ENCODE measurements at places on chromosomes 1 and 21.

- peak; percentile 97 for DNase-seq
Observed at GRCh38 chr1:150578272-150579109, 919 bp downstream of the MCL1 start.

DNA sequence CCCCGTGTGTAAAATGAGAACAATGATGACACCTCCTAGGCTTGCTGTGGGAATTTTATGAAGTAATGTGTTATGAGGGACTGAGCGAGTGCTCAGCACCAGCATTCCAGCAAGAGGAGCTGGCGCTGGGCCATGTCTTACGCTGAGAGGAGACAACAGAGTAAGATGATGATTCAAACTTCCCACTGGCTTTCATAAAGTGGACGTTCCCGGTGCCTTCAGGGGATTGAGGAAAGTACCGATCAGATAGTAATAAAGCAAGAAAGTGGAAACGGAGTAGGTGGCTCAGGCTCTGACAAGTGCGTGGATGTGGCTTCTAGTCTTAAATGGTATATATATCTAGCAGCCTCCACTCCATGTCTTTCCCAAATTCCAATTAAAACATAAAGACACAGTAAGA lies 23.8 kb downstream of the EPHA10 start:
- DNase-seq: peak; percentile 14

- DNase-seq: no peak
Observed at GRCh38 chr1:1259951-1260600, 13.6 kb upstream of the C1QTNF12 start.

- peak; percentile 66 for DNase-seq
Observed at GRCh38 chr1:214584805-214585766, 17.9 kb upstream of the CENPF start.

DNA sequence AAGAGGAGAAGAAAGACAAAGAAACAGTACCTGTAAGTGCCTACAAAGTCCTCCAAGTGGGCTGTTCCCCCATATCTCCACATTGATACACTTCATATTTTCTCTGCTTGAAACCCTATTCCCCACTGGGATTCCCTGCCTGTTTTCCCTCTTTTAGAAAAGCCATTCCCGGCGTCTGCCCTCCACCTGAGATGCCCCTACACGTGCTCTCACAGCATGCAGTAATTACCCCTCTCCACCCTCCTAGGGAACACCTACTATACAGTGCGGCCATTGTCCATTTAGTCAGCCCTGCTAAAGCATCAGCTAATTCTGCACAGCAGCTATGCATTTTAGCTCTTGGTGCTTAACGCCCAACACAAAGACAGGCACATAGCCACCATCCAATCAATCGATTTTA lies 135.7 kb upstream of the TIAM1 start:
- no peak for DNase-seq

- DNase-seq: no peak
Observed at GRCh38 chr1:116166011-116166571, 54.9 kb downstream of the MAB21L3 start.

- peak; percentile 30 for DNase-seq
Observed at GRCh38 chr1:53601867-53602775, 136.8 kb downstream of the GLIS1 start.

- no peak for DNase-seq
Observed at GRCh38 chr1:32813941-32814739, 3.0 kb downstream of the YARS1 start.

DNA sequence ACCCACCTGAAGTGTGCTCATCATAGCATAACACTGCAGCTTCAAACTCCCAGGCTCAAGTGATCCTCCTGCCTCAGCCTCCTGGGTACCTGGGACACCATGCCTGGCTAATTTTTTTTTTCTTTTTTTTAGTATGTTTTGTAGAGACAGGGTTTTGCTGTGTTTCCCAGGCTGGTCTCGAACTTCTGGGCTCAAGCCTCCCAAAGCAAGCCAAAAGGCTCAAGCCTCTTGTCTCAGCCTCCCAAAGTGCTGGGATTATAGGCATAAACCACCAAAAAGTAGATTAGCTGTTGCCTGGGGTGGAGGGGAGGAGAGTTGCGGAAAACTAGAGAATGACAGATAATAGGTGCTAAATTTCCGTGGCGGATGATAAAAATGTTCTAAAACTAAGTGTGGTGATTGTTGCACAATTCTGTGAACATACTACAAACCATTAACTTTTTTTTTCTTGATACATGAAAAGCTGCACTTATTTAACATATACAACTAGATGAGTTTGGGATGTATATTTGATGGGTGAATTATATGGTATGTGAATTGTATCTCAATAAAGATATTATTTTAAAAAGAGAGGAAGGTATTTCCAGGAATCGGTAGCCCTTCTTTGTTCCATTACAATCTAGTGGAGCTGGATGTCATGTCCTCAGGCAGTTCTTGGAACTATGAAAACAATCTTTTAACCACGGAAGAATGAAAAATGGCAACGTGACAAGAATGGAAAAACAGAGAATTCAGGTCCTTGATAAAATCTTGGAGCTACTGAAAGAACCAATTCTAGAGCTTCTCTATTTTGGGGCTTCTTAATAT lies 27.3 kb upstream of the MED18 start:
- DNase-seq: no peak

DNA sequence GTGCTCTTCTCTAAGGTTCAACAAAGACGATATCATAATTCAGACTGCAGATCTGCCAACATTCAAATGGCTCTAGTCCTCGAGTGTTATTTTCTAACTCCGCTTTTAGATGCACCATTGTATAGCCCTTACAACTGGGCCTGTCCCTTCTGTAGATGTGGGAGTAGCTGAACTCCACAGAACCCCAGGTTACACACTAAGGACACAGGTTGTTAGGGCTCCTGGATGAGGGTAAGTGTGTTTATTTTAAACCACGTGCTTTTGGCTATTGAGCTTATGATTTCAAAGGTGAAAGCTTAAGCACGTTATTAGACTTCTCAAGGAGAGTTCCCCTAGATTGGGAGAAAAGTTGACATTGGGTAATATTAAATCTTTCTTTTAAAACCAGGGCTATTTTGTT lies 64.7 kb downstream of the MPZL1 start:
- DNase-seq: no peak

DNA sequence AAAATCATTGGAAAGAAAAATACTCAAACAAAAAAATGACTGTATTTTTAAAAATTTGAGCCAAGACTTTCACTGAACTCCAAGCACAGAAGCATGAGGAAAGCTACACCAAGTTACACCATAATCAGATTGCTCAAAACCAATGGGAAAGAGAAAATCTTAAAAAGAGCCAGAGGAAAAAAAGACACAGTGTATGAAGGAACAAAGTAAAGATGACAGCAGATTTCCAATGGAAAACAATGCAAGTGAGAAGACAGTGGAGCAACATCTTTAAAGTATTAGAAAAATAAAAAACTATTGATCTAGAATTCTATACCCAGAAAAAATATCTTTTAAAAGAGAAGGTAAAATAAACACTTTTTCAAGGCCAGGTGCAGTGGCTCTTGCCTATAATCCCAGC lies 147.8 kb upstream of the ZBTB40 start:
- DNase-seq: no peak

GRCh38 chr1:168328731-168329364 lies 48.2 kb downstream of the TBX19 start:
- DNase-seq: no peak

GRCh38 chr1:114756009-114756892 lies 1.5 kb downstream of the CSDE1 start:
- DNase-seq: no peak

DNA sequence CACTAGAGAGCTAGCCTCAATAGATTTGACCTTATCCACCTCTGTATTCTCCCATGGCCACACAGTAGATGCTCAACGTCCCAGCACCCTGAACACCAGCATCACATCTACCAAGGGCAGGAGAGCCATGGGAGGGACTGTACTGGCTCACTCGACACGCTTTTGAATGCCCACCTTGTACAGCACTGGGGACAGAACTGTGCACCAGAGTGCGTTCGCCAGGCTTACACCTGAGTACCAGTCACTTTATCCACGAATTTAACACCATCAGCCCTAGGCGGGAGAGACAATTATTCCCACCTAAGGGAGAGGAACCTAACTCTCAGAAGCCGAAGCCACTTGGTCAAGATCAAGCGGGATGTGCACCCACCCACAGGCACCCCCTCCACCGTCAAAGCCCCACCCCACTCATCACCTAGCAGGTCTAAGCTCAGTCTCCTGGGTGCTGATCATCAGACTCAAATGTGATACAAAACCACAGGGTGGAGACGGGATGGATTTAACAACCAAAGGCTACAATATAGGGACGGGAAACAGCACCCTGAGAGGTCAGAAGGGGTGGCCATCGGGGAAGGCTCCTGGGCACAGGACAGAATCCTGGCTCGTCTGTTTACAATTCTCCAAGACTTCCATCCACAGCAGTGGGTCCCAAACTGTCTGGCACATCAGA lies 110.5 kb downstream of the GLIS1 start:
- no peak for DNase-seq

GRCh38 chr1:31954607-31955283 lies 16.6 kb upstream of the PTP4A2 start:
- DNase-seq: peak; percentile 94

DNA sequence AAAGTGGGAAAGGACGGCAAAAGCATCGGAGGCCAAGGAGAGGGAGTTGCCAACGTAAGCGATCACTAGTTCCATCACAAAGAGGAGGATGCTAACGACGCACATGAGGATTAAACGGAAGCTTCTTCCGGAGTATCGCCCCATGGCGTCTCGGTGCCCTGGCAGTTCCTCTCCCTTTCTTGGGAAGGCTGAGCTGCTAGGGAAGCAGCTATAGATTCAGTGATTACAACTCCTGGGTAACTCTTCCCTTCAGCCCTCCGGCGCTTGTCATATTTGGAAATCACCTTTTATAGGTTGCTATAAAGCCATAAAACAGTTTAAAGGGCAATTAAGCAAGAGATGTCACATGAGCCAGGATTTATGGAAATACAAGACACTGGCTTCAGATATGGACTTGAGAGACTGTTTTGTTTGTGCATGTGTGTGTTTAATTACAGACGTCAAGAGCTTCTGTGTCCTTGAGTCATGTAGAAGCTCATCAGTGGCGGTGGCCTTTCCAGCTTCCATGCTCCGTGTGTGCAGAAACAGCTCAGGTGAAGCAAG lies 30.6 kb upstream of the SLC30A10 start:
- no peak for DNase-seq

DNA sequence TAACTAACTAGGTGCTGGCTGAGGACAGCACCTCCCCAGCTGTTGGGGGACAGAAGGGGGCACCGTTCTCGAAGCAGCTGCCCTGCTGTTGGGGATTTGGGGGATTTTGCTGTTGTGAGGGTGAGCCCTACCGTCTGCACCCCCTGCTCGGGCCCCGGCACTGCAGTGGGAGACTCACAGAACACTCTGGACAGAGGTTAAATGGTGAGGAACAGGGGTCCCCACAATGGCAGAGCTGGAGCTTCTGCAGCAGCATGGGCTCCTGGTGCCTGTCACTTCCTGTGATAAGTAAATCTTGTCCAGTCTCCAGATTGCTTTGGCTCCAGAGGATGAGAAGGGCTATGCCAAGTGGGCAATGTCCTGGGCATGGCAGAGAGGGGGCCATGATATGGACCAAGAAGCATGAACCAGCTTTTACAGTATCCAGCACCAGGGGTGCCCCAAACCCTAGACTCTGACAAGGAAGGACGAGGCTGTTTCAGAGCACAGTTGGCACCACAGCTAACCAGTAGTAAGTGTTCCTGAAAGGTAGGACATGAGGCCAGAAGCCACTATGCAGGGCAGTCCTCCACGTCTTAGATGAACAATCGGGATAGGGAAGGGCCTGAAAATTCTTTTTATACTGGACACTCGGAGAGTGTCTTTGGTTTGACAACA lies 365.1 kb upstream of the VAMP3 start:
- no peak for DNase-seq

GRCh38 chr1:196877964-196878363 lies 9.9 kb upstream of the CFHR4 start:
- peak; percentile 8 for DNase-seq

DNA sequence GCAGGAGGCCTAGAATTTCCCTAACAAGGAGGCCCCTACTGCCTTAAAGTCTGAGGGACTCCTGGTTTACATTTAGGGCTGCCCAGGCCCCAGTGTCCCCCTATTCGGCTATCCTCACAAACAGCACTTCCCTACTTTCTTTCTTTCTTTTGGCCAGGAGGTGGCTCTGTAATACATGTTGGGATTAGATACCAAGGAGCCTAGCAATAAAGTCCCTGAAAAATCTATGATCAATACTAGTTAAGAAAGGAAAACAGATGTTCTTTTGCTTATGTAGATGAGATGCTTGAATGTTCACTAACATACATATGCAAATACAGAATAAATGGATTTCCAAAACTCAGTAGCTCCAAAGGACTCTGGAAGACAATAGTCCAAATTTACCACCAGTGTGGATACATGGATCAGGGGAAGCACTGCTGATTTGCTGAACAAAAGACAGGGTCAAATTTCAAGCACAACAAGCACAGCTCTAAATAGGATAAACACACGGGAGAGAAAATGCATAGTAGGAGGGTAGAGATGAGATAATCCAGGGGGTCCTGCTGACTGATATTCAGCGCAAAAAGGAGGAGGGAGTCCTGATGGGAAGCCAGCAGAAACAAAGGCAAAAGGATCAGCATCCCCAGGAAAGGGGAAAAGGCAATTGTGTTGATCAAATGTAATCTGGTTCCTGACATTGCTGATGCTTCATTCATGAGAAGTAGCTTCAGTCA lies 240.0 kb downstream of the NUF2 start:
- DNase-seq: peak; percentile 29

GRCh38 chr1:20719261-20719660 lies 1.5 kb upstream of the KIF17 start:
- no peak for DNase-seq

DNA sequence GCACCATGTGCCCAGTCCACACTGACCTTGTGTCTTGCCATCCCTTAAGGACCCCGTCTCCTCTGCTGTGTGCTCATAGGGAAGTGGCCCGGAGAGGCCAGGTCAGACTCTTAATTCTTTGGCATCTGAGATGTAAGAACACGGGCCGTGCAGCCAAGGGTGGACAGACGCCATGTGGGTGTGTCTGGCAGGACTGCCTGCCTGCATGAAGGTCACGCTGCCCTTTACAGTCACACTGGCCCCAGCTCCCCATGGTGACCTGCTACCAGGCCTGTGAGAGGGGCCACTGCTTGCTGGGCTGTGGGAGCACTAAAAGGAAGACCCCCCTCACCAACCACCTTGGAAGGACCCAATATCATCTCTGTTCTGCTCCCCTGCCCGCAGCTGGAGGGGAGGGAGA lies 17.7 kb downstream of the DHRS3 start:
- no peak for DNase-seq

DNA sequence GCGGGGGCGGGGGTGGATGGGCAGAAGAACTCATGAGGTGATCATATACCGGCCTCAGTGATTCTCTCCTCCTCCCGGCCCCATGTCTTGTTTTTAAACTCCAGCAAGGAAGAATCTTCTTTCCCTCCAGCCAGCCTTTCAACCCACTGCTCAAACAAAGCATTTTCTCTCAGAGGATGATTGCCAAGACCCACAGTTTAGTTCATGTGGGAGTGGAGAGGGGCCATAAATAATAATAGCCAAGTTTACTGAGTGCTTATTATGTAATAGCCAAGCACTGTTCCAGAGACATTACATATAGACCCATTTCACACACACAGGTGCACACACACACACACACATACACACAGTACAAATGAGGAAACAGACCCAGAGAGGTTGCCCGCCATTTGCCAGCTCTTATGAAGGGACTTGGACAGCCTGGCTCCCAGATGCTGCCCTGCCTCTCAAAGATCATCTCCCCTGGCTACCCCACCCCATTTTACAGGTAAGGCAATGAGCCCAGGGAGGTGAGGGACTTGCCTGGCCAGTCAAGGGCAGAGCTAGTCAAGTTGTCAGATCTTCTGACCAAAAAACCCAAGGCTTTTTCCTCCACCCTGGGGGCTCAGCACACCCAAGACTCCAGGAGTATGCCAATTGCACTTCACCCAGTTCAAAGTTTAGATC lies 18.0 kb upstream of the BCAR3 start:
- no peak for DNase-seq

GRCh38 chr1:59136541-59137275 lies 160.2 kb upstream of the FGGY start:
- no peak for DNase-seq

Measured in muscle of leg (tissue), 16 donors.